Activated T-cell treated with anti-CD3 and anti-CD28 coated beads, Interleukin-2, amount 50 U/mL, for 48 hours (primary cell): ENCODE measurements at places on chromosomes 16 and 17.

- DNase-seq = no peak
Measured at GRCh38 chr17:59167571-59168001, 12.0 kb downstream of the PRR11 start.

GRCh38 chr16:24555346-24555872, 16.0 kb downstream of the RBBP6 start:
- DNase-seq = no peak

- DNase-seq = no peak
Measured at GRCh38 chr17:8155996-8156245, 3.7 kb upstream of the PER1 start.

DNA sequence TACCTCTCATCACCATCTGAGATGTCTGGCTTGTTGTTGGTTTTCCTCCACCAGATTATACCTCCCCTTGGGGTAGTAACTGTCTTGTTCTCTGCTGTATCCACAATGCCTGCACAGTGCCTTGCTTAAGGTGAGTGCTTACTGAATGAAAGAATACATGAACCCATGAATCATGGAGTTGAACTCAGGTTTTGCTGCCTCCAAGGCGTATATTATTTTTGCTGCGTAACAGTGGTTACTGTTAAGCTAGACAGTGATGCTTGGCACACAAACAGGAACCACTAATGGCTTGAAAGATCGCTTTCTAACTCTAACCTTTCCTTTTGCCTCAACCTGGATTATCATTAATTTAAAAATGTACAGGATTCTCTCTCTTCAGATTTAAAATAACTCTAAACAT, 695.8 kb downstream of the TOX3 start:
- no peak for DNase-seq

GRCh38 chr16:80280557-80280956, 260.2 kb upstream of the DYNLRB2 start:
- no peak for DNase-seq

DNA sequence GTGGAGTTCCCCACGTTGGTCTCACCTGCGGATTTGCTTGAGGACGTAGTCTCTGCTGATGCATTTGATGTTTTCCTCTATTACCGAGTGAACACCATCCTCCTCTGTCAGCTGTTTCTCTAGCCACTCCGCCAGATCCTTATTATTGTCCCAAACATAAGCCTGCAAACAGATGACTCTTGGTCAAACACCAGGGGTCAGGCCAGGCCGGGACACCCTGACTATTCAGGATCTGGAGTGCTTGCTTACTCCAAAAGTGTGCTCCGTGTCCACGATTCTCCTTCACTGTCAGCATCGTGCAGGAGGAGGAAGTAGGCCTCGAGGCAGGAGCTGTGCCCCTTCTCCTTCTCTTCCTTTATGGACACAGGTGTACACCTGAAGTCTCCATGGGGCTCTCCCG, 140.2 kb downstream of the AATF start:
- DNase-seq = no peak

DNA sequence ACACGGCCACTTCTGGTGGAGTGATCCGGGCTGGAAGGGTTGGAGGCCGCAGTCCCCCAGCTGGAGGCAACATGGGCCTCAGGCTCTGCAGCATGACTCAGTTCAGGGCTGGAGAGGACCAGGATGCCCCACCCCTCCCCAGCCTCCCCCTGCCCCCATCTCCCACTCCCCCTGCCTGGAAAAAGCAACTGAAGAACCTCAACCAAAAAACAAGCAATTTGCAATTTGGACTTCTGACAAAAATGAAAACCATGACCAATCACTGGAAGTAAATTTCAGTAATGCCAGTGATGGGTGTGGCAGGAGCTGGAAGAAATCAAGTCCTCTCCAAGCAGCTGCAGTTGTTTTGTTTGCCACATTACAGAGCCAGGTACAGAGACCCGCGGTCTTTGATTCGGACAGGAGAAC, 6.6 kb upstream of the MIF4GD start:
- DNase-seq = no peak

GRCh38 chr16:65657071-65657494, 535.2 kb upstream of the CDH11 start:
- no peak for DNase-seq

DNA sequence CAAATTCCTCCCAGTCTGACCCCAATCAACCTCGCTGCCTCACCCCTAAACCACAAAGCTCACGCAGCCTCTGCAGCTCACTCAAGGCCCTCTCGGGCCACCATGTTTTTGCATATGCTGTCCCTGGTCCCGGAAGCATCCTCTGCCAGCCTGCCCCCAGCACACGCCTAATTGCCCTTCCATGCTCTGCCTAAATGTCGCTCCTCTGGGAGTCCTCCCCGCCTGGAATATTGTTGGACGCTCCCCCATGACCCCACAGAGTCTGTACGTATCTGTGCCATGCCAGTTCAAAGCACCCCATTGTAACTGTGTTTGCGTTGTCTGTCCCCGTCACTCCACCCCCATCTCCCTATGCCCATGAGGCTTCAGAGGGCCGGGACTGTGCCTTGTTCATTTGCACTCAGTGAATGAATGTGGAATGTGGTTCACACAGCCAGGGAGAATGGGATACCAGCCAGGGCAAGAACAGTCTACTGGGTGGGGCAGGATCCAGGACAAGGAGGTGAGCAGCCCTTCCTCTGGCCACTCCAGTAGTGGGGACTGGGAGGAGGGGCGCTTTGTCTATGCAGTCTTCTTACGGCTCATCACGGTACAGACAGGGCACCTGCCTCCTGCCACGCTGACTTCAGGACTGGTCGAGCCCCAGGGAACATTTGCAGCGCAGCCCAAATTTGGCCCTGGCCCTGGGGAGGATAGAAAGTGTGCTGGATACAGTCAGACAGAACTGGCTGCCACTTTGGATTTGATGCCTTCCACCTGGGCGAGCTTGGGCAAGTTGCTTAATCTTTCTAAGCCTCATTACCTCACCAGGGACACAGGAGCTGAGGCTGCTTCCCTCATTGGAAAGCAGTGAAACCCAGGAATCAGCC, 48.5 kb downstream of the NOS2 start:
- DNase-seq = no peak

GRCh38 chr16:83389751-83390150, 418.0 kb upstream of the HSBP1 start:
- no peak for DNase-seq

GRCh38 chr17:11742886-11743285, 144.6 kb downstream of the DNAH9 start:
- DNase-seq = no peak

DNA sequence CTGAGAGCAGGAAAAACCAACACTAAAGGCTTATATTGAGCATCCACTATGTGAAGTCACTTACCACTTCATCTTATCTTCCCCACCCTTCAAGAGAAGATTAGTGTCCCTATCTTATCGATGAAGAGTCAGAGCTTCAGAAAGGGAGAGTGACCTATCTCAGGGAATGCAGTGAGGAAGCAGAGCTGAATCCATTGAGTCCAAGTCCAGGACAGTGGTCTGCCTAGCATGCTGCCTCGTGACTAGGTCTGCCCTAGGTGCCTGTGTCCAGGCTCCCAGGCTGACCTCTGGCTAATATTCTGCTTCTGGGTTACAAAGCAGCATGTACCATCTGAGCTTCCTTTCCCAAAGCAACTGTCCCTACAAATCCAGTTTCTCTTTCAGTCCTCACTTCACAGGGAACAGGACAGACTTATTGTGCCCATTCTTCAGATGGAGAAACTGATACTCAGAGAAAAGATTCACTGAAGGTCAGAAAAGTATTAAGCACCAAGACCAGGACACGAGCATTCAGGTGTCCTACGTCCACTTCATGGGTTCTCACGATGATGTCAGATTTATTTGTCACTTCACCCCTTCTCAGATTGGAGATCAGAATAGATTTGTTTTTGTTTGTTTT, 13.3 kb upstream of the FZD2 start:
- no peak for DNase-seq

- no peak for DNase-seq
Measured at GRCh38 chr17:7817643-7817964, 16.4 kb upstream of the KDM6B start.

DNA sequence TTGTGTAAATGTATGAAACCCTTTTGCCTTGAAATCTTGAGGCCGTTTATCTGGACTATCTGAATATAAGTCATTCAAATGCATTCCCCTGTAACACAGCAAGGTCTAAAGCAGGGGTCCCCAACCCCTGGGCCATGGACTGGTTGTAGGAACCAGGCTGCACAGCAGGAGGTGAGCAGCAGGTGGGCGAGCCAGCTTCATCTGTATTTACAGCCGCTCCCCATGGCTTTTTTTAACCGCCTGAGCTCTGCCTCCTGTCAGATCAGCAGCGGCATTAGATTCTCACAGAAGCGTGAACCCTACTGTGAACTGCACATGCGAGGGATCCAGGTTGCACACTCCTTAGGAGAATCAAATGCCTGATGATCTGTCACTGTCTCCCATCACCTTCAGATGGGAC, 24.1 kb downstream of the DNAH3 start:
- DNase-seq = no peak

DNA sequence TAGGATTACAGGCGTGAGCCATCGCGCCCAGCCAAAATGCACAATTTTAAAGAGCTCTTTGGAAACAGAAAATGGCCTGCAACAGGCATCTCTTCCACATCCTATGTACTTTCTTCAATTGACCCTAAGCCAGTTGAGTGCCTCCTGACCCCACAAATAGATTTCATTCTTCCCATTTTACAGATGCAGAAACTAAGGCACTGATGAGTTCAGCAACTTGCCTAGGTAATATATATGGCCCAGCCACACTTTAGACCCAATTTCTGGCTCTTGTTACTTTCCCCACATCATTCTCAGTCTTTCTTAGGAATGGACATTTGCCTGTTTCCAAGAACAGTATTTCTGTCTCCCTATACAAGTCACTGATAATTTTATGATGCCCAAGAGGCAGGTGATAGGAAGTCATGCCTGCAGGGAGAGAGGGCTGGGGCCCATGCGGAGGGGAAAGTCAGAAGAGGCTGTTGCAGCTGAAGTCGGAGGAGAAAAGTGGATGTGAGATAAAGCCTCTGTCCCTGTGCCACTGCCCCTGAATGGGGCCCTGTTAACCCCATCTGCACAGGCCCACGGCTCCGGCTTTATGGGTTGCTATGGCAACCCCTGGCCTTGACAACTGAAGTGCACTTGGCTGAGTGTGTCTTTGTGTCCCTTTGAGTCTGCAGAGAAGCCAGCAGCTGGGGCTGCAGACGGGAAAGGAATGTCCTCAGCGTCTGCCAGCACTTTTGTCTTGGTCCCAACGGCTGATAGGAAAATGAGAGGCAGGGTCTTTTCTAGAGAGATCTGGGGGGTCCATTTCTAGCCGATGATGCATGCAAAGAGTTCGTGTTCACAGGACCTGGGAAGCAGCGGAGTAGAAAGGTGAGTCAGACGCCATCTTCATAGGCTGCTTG, 45.9 kb downstream of the ABAT start:
- DNase-seq = no peak

DNA sequence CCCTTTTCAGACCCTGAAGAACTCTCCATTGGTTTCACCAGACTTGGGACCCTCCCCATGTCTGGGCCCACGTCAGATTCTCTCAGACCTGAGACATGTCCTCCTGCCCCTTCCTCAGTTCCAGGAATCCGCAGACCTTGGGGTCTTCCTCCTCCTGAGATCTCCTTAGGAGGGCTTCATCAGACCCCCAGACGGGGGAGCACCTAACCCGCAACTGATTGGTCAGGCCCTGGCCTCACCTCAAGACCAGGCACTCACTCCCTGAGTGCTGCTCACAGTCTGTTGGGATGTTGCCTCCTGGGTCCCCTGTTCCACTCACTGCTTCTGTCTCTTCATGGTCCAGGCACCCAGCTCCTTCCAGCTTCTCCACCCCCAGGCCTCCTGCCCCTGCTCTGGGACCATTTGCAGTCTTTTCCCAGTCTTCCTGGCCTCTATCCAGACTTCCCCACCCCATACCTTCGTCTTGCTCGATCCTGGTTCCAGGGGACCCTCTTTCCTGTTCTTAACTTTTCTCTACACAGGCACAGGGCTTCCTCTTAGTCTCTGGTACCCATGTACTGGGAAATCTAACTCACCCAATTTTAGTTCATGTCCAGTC, 1.2 kb downstream of the GID4 start:
- no peak for DNase-seq

- DNase-seq = peak; percentile 47
Measured at GRCh38 chr16:635573-636205, 416 bp downstream of the METTL26 start.

DNA sequence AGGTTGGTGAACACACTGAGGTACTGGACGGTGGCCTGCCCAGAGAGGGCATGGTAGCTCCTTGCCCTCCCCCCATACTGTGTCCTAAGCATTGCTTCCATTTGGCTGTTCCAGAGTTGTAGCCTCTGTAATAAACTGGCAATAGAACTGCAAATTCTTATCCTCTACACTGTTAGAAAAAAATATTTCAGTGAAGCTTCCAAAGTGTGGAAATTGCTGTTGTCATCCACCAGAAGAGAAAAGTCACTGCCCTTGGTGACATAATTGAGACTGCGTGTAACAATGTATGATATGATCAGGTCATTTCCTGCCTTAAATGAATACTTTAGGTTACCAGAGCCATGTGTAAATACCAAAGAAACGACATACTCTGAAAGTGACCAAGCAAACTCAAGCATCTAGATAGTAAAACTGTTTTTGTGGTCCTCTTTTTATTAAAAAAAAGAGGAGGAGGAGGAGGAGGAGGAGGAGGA, 65.9 kb downstream of the CEP95 start:
- DNase-seq = no peak

GRCh38 chr16:19114359-19115147, 789 bp downstream of the ITPRIPL2 start:
- DNase-seq = peak; percentile 48

GRCh38 chr16:35311475-35311874, 1852.1 kb downstream of the TP53TG3F start:
- DNase-seq = no peak

- DNase-seq = no peak
Measured at GRCh38 chr16:64094181-64094965, 1027.5 kb downstream of the CDH11 start.

DNA sequence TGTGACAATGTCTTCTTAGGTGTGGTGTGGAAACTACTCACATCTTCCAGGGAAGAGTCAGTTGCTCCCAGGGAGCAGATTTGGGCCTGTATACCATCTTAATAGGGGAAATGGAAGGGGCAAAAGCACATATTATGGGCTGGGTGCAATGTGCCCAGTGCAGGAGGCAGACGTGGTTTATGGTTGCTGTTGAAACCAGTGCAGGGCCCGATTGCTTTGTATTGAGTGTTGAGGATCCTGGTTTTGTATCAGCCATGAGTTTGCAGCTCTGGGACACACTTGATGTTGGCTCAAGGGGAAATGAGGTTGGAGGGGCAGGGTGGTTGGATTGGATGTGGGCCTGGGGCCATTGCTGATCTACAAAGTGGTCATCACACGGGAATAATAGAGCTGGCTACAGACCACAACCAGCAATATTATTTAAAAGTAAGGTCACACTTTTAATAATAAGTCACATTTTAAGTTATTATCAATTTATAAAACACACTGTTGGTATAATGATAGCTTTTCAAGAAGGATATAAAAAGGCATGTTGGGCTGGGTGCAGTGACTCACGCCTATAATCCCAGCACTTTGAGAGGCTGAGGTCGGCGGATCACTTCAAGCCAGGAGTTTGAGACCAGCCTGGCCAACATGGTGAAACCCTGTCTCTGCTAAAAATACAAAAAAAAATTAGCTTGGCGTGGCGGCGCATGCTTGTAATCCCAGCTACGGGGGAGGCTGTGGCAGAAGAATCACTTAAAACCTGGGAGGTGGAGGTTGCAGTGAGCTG, 302.4 kb downstream of the SEC14L1 start:
- DNase-seq = peak; percentile 34
